ENCODE measurements at places on chromosomes 7 and 10.

GRCh38 chr10:105138358-105138757 lies 497.3 kb downstream of the SORCS3 start:
- DNase-seq, result no peak

DNA sequence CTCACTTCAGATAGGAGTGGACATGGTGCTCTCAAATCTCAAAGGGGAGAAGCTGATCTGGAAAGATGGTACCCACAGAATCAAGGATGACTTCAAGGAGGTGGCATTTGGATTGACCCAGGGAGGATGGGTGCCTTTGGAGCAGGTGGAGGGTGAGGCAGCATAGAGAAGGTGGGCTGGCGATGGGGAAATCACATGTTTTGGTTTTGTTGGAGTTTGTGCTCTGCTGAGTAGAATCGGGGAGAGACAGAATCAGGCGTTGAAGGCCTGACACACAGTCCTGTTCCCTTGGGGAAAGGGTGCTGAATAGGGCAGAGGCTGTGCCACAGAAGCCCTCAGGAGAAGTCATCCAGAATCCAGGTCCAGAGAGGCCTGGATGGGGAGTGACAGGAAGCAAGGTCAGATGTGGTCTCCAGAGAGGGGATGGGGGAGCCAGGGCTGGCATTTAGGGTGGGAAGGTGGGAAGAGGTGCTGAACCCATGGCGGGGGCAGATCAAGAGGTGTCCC lies 291.1 kb downstream of the GLRX3 start:
- no peak for DNase-seq

- no peak for DNase-seq
Observed at GRCh38 chr7:150968056-150968733, 9.9 kb downstream of the KCNH2 start.

DNA sequence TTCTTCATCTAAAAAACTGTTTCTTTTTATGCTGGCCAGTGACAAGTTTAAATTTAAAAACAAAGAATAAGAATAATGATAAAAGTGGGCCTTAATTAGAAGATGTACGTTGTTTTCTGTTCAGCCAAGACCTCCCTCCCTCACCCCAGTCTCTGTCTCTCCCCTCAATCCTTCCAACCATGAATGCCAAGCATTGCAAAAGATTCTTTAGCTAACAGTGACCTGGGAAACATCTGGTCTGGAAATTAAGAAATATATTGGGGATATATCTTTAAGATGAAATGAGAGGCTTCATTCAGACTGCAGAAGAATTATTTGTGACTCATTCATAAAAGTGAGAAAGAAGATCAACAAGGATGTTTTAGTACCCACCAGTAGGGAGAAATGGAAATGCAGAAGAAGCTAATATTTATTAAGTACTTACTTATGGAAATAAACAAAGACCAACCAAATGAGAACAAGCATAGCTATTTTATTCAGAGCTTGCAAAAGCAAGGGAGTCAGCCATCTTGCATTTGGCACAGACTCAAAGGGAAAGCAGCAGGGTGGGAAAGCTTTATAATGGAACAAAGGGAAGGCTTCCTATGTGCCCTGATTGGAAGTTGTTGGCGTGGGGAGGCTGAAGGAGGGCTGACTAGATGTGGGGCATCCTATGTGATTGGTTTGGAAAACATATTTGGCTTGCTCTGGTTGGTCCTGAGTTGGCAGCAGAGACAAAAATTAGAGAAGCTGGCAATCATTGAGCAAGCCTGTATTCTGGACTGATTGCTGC lies 595.4 kb upstream of the GHITM start:
- no peak for DNase-seq

- no peak for DNase-seq
Observed at GRCh38 chr10:29749150-29749549, 114.4 kb upstream of the SVIL start.

DNA sequence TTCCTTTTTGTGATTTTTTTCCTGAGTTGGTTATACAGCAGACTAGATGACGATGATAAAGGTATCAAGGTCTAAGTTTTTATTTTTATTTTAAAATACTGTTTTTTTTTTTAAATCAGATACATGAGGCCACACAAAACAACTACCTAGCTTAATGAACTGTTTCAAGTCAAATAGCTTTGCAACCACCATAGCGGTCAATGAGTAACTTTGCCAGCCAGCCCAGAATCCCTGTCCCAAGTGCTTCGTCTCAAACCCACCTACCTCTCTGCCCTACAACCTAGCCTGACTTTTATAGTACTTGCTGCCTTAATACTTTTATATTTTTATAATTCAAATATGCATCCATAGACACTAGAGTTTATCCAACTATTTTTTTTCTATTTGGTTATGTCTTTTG lies 676.5 kb downstream of the NRG3 start:
- DNase-seq, result no peak

GRCh38 chr7:94588075-94588474 lies 67.9 kb downstream of the SGCE start:
- DNase-seq, result no peak

- no peak for DNase-seq
Observed at GRCh38 chr7:92808635-92809034, 27.7 kb downstream of the CDK6 start.

- no peak for DNase-seq
Observed at GRCh38 chr7:95631527-95631926, 35.2 kb upstream of the PDK4 start.

Data from GDM1 (cell line).